ENCODE measurements at places on chromosomes 3 and 15. TPM values are rescaled to one million over a fixed set of nuclear protein-coding genes. Genes with fewer than 3 reads are reported as not detected.

DNA sequence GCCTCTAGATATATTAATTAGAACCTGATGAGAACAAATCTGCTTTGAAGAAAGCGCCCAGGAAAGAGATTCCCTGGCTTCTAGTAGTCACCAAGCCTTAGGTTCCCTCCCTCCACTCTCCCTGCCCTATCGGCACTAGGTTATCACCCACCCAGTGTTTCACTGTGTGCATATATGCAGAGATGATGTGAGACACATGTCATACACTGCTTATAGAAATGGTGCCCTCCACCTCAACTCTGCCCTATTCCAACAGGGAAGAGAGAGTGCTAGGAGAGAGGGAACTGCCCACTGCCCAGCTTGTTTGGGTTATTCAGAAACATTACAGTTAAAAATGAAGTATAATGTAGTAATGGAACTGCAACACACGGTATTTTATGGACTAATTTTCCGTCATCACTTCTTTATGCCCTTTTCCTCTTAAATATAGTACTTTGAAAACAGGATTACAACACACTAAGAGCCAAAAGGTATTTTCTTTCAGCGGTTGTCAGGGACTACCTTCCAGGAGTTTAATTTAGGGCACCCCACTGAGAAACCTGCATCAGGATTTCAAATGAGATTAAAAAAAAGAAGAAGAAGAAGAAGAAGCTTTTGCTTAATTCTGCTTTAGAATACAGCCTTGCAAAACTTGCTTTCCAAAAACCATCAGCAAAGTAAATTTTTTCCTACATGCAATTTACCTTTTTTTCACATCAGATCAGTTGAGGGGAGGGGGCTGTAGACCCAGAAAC, 55.3 kb downstream of the MEIS2 start:
- no peaks in the 10 kb centered on the region for H3K36me3 ChIP-seq
- no peak overlapping the region for H3K4me3 ChIP-seq
- H3K4me1 ChIP-seq: no peaks in the 10 kb centered on the region
- H3K27ac ChIP-seq: no peak overlapping the region
- H3K27me3 ChIP-seq: no peaks in the 10 kb centered on the region

- no peaks in the 10 kb centered on the region for H3K27me3 ChIP-seq
- H3K27ac ChIP-seq: no peak overlapping the region
- H3K36me3 ChIP-seq: no peaks in the 10 kb centered on the region
- H3K4me1 ChIP-seq: no peaks in the 10 kb centered on the region
- DNase-seq: no peak
Observed at GRCh38 chr15:63982381-63982854, 63.9 kb downstream of the DAPK2 start.

DNA sequence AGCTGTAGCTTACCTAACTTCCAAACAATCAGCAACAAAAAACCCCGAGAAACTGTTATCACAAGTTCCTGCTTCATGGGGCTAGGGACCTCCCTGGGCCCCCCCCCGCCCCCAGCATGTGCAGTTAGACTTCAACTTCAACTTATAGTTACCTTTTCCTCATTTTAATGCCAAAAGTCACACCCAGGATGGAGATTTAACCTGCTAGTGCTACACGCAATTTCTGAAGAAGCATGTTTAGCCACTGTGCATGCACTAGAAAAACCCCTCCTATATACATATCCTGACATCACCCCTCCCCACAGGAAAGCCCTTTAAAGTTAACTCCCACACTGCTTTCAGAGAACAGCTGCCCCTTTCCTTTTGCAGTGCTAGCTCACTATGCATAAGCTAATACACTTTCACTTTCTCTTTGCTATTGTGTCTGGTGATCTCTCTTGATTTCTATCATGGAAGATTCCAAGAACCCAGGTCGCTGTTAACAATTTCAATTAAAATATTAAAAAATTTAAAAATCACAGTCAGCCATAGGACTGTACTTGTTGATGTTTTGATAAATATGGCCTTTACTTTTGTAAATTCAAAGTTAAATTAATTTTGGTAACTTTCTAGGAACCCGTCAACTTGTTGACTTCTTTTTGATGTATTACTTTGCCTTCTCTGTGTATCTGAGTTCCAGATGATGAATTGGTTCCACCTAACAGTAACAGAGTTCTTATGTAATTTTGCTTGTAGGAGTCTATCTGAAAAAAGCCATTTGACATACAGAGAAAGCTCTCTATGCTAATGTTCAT, 75.2 kb upstream of the ACAD9 start:
- H3K27ac ChIP-seq: no peak overlapping the region
- no peak for DNase-seq
- H3K27me3 ChIP-seq: no peaks in the 10 kb centered on the region
- peaks cover 8% of the 10 kb centered on the region for H3K36me3 ChIP-seq

TP63 gene
- total RNA-seq: 0.42 TPM

DNA sequence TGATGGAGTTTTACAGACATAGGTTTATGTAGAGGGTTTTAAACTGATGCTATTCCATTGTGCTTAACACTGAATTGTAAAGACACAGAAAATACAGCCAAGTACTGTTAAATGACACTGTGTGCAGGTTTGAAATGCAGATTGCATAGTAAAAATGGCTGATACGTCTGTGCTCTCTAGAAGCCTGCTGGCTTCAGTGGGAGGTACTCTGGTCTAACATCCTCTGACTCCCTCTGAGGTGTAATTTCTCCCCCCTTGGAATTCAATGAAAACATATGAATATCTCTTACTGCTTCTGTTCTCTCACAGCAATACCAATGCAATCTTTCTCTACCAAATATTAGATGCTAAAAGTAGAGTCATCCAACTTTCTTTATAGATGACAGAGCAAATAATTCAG, 176.6 kb downstream of the SLC9A9 start:
- no peaks in the 10 kb centered on the region for H3K36me3 ChIP-seq
- no peak for DNase-seq
- no peaks in the 10 kb centered on the region for H3K4me1 ChIP-seq
- H3K4me3 ChIP-seq: no peak overlapping the region
- H3K27me3 ChIP-seq: no peaks in the 10 kb centered on the region

DNA sequence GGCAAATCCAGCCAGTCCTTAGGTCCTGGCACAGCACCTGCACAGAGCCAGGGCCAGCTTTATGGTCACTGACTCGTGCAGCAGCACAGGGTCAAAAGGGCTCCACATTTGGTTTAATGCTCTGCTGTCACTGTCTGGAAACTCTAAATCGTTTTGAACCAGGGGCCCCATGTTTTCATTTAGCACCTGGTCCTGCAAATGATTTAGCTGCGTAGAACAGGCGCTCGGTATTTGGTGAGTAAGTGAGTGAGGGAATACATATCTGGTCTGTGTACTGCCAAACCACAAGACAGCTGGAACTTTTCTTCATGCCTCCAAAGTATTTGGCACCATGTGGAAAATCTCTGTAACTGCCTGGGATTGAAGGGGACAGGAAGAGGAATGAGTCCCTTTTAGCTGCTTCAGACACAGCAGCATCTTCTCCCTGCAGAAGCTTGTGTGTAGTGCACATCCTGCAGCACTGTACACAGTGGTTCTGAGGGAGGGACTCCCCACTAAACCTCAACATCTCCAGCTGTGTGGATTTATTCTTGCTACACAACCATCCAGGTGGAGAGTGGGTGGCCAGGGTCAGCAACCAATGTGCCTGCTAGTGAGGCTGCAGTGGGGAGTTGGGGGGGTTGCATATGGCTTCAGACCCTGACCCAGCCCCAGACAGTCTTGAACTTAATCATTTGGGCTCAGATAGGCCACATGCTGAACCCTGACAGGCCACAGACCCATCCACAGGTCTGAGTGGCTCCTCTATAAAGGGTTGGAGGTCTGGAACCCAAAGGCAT, 1.1 kb downstream of the SH2D7 start:
- no peaks in the 10 kb centered on the region for H3K27me3 ChIP-seq
- peak; percentile 28 for DNase-seq
- H3K36me3 ChIP-seq: no peaks in the 10 kb centered on the region
- H3K4me3 ChIP-seq: no peak overlapping the region

DNA sequence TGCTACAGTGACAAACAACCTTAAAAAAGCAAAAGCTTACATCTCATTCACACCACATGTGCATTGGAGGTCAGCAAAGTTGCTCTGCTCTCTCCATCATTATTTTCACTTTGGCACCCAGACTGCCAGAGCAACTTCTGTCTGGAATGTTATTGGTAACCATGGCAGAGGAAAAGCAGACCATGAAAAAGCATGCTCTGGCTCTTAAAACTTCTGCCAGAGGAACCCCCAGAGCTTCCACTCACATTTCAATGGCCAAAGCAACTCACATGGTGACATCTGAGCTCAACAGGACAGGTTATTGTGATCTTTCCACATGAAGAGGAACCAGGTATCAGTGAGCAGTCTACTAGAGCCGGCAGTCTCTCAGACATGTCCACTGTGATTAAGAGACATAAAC, 21.9 kb upstream of the FRMD5 start:
- H3K4me3 ChIP-seq: no peak overlapping the region
- no peak overlapping the region for H3K27ac ChIP-seq
- no peaks in the 10 kb centered on the region for H3K27me3 ChIP-seq
- H3K4me1 ChIP-seq: no peaks in the 10 kb centered on the region
- H3K36me3 ChIP-seq: no peaks in the 10 kb centered on the region

- no peaks in the 10 kb centered on the region for H3K27me3 ChIP-seq
- no peak overlapping the region for H3K4me3 ChIP-seq
- no peaks in the 10 kb centered on the region for H3K36me3 ChIP-seq
- H3K4me1 ChIP-seq: peaks cover 4% of the 10 kb centered on the region
Observed at GRCh38 chr3:24185738-24186384, 240.8 kb downstream of the NR1D2 start.

DNA sequence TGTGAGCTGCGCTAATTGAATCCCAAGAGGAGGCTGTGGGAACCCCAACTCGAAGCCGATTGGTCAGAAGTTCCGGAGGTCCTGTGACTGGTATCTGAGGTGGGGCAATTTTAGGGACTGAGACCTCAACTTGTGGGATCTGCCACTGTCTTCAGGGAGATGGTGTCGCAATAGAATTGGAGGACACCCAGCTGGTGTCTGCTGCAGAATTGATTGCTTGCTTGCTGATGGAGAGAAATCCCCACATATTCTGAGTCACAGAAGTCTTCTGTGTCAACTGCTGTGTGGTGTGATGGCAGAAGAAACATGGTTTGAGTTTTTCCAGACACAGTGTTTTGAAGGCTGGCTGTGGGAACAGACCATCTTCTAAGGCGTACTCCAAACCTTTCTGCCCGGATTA, 99.7 kb upstream of the PLXNA1 start:
- no peaks in the 10 kb centered on the region for H3K36me3 ChIP-seq
- no peaks in the 10 kb centered on the region for H3K4me1 ChIP-seq
- H3K27ac ChIP-seq: no peak overlapping the region
- H3K27me3 ChIP-seq: no peaks in the 10 kb centered on the region
- no peak overlapping the region for H3K4me3 ChIP-seq
- DNase-seq: no peak

NR1I2 gene
- total RNA-seq: not detected

WDR93 gene
- not detected for total RNA-seq

- H3K4me1 ChIP-seq: no peaks in the 10 kb centered on the region
- peak overlapping the region; percentile 89 for H3K27ac ChIP-seq
- no peaks in the 10 kb centered on the region for H3K36me3 ChIP-seq
- no peak for DNase-seq
- no peaks in the 10 kb centered on the region for H3K27me3 ChIP-seq
Observed at GRCh38 chr15:92819278-92820235, 80.6 kb upstream of the CHD2 start.

- DNase-seq: no peak
- no peaks in the 10 kb centered on the region for H3K27me3 ChIP-seq
- no peaks in the 10 kb centered on the region for H3K36me3 ChIP-seq
- H3K27ac ChIP-seq: no peak overlapping the region
- no peak overlapping the region for H3K4me3 ChIP-seq
Observed at GRCh38 chr15:66101715-66102395, 151.7 kb downstream of the MEGF11 start.

TIGIT gene
- total RNA-seq: 0.75 TPM

DNA sequence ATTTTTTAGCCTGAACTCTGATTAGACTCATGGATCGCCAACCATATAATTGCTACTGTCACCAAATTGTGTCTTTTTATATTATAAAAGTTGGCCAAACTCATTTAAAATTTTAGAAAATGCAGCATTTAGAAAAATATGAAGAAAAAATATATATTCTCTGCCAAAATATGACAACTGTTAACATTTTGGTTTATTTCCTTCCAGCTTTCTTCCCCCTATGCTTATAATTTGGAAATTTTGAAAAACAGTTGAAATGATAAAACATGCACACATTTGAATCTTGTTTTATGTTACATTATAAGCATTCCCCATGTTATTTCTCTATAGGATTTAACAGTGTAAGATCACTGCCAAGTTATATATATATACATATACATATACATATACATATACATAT, 1112.8 kb downstream of the TUSC7 start:
- no peak overlapping the region for H3K27ac ChIP-seq
- no peak for DNase-seq
- no peaks in the 10 kb centered on the region for H3K27me3 ChIP-seq
- no peaks in the 10 kb centered on the region for H3K36me3 ChIP-seq

GRCh38 chr15:68057034-68057433, 2.9 kb downstream of the PIAS1 start:
- no peaks in the 10 kb centered on the region for H3K36me3 ChIP-seq
- peaks cover 5% of the 10 kb centered on the region for H3K4me1 ChIP-seq
- no peak overlapping the region for H3K4me3 ChIP-seq
- DNase-seq: no peak

GRCh38 chr3:112319516-112320276, 13.3 kb upstream of the CD200 start:
- H3K36me3 ChIP-seq: no peaks in the 10 kb centered on the region
- no peak overlapping the region for H3K27ac ChIP-seq
- no peak for DNase-seq
- H3K4me1 ChIP-seq: no peaks in the 10 kb centered on the region

DNA sequence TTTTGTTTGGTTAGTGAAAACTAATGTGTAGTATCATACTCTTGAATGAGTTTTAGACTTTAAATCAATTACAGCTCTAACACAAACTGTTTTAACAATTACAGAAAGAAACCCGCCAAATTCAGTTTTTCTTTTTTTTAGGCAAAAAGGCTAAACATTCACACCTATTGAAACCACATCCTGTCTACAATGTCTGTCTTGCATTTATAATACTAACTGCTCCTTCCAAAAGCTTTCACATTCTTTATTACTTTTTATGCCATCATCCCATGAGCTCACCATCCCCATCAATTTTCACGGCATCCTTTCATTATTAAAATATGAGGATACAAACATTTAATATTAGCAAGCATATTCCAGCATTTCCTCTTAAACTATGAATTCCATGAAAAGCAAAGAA, 593.3 kb downstream of the FOXP1 start:
- H3K27ac ChIP-seq: peak overlapping the region; percentile 67
- no peak for DNase-seq
- H3K36me3 ChIP-seq: peaks cover 2% of the 10 kb centered on the region
- peaks cover 8% of the 10 kb centered on the region for H3K4me1 ChIP-seq
- H3K27me3 ChIP-seq: no peaks in the 10 kb centered on the region
- H3K4me3 ChIP-seq: no peak overlapping the region

MYRIP gene
- total RNA-seq: 11.0 TPM

- DNase-seq: no peak
- H3K4me3 ChIP-seq: peak overlapping the region; percentile 66
- H3K4me1 ChIP-seq: no peaks in the 10 kb centered on the region
- peak overlapping the region; percentile 76 for H3K27ac ChIP-seq
- no peaks in the 10 kb centered on the region for H3K36me3 ChIP-seq
Observed at GRCh38 chr3:195896361-195897080, 11.8 kb downstream of the TNK2 start.

Data from aorta (tissue), 5 donors.